BJ (cell line): ENCODE measurements at places on chromosomes 3 and 15.

DNA sequence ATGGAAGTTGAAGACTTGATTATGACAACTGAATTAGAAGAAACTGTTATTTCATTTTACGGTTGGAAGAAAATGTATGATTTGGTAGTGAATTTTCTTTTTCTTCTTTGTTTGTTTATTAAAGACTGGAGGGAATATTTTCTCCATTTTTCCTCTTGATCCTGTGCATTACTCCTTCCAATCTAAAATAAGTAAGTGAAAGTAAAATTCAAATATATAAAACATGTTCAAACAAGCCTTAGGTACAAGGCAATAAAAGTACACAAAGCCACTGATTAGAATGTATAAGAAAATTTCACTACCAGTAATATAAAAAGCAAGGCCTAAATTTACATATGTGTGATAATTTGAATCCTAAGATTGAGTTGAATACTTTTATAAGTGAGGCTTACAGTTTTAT lies 181.2 kb upstream of the MME start:
- DNase-seq = no peak

DNA sequence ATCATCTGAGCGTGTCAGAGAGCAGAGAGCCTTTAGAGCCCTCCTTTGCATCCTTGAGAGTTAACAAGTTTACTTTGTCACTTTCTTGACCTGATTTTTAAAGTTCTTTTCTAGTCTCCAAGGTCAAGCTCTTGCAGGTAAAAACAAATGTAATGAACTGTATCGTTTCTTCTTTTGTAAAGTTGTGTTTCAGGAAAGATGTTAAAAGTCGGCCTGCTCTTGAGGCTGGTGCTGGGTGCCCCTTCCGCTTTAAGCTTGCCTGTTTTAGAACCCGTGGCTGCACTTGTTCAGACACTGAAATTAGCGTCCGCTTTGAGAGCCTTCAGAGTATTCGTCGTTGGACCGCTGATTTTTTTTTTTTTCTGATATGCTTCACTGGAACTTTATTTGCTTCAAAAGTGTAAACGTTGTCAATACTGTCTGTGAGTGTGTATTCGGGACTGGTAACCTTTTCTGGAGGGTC lies 52.6 kb upstream of the ULK4 start:
- DNase-seq = no peak

DNA sequence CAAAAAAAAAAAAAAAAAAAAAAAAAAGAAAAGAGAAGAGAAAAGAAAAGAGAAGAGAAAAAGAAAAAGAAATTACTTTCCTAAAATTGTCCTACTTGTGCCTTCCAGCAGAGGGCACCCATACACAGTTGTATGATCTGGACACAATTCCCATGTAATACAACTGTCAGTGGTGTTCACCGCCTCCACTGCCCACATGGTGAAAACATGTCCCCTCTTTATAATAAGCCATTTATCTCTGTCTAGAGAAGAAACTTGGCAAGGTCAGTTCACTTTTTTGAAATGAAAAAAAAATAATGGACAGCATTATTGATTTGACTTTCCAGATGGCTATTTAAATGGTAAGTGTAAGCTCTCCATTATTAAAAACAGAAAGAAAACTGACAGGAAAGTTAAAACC lies 459.4 kb downstream of the GBE1 start:
- DNase-seq = no peak

DNA sequence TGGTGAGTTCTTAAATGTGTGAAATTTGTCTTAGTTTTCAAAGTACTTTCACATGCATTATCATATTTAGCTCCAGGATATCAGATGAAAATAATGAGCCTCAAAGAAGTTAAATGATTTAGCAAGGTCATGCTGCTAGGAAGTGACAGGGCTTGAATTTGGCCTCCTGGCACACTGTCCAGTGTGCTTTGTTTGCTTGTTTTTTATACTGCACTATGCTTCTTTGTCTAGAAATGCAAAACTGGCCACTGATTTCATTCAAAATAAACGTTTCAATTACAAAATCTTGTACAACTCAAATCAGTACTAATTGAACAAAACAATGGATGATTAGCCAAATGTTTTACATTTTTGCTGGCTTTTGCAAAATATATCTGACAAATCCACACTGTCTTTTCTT lies 583.3 kb upstream of the CBLB start:
- no peak for DNase-seq

DNA sequence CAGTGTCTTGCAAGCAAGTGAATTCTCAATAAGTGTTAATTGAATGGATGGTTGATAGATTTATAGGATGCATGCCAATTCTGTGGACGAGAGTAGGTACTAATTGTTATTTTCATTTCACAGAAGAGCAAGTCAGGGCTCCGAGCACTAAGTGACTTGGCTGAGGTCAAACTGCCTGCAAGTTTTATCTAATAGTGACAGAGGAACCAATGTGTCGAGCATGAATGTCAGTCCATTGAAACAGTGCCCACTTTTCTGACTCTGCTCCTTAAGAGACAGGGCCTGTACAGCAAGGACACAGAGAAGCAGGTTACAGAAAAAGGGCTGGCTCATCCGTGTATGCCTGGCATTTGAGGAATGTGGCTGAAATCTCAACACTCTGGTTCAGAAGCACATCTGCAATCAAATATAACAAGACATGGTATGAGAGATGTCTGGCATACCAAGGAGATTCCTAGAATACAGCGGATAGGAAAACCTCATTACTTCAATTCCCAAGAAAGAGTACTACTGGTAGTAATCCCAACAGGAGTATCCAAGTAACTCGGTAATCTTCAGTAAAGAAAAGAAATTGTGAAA lies 6.0 kb upstream of the B3GNT5 start:
- DNase-seq = no peak

- DNase-seq = no peak
Observed at GRCh38 chr15:75902129-75902557, 1.5 kb upstream of the FBXO22 start.
